Smooth muscle cell of the brain vasculature (primary cell): ENCODE measurements at places on chromosomes 16 and 17.

- no peak for DNase-seq
Measured at GRCh38 chr17:6045621-6046357, 24.4 kb upstream of the WSCD1 start.

DNA sequence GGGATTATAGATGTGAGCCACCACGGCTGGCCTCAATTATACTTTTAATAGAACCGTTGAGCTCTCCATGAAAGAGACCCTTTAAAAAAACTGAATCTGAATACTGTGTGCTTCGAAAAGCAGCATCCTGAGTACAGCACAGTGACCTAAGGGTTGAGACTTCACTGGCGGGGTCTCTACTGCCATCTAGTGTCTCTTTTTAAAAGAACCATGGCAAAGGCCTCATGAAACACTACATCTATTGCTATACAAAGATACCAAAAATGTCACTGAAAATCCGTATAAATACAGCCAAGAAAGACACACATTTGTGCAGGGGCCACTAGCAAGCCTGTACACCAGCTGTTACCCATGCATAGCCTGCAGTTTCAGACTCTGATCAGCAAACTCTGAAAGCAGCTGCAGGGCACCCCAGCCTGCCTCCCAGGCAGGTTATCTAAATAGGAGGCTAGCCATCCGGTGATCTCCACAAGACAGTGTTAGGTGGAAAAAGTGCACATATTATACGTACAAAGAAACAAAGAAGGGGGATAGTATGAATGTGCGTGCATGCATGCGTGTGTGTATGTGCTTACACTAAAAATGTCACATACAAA is 35.3 kb downstream of the NPLOC4 start:
- peak; percentile 57 for DNase-seq

DNA sequence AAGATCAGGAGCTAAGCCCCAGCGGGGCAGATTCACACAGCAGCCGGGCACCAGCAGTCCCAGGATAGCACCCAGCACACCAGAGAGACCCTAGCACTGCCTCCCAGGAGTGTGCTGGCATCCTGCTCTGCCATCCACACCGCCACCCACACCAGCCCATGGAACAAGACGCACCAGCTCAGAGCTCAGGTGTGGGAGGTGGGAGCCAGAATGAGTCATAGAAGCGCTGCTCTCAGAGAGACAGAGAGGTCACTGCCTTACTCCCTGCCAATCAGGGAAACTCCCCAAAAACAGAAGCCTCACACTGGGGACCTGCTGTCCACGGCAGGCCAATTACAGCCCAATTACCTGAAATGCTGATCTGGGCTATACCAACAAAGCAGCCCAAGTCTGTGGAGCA is 64.9 kb downstream of the CDYL2 start:
- DNase-seq = no peak

GRCh38 chr17:19716108-19717030 is at the start of gene SLC47A2:
TSS of gene SLC47A2 (minus strand) at chr17:19716584. CDS start at chr17:19716555, 29 bp downstream.
- no peak for DNase-seq

GRCh38 chr16:15498427-15499175 is 64.2 kb downstream of the BMERB1 start:
- DNase-seq = no peak
